ENCODE measurements at places on chromosomes 1 and 21. TPM values are rescaled to one million over a fixed set of nuclear protein-coding genes. Genes with fewer than 3 reads are reported as not detected.

The SLAMF6 gene
- 0.20 TPM for total RNA-seq

The FCRLA gene
- 0.60 TPM for total RNA-seq

The GBP7 gene
- total RNA-seq, result not detected

The C1QA gene
- total RNA-seq, result 189 TPM

The GPR3 gene
- not detected for total RNA-seq

The PLEKHN1 gene
- not detected for total RNA-seq

The C1orf53 gene
- not detected for total RNA-seq

The SPATA45 gene
- not detected for total RNA-seq

The CRB1 gene
- total RNA-seq, result 4.0 TPM

GRCh38 chr1:55040933-55041494 is 1.7 kb downstream of the PCSK9 start:
- H3K27ac ChIP-seq, result no peak overlapping the region
- no peak for DNase-seq
- H3K36me3 ChIP-seq, result no peaks in the 10 kb centered on the region
- no peak overlapping the region for H3K4me3 ChIP-seq
- H3K27me3 ChIP-seq, result no peaks in the 10 kb centered on the region

DNA sequence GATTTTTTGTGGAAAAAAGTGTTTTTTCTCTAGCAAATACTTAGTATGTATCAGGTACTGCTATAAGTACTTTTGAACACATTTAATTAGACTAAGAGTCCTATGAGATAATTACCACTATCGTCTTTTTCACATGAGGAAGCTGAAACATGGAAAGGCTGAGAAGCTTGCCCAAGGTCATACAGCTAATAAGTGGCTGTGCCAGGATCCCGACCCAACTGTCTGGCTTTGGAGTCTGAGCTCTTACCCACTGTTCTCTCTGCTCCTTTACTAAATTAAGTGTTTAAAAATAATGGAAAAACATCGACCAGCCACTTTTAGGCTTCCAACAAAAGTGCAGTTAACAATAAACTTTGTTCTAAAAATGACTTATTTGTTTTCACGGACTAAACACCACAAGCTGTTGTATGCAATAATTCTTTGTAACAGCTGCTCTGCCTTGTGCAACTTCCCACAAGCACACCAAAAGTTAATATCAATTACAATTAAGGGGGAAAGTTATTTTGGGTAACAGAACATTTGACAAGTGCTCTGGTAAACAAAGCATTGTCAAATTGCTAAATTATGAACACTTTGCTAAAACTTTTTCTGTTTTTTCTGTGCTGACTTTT is 75.7 kb downstream of the CRB1 start:
- no peaks in the 10 kb centered on the region for H3K4me1 ChIP-seq
- no peak overlapping the region for H3K4me3 ChIP-seq
- DNase-seq, result no peak
- H3K36me3 ChIP-seq, result no peaks in the 10 kb centered on the region
- no peaks in the 10 kb centered on the region for H3K27me3 ChIP-seq

- no peaks in the 10 kb centered on the region for H3K27me3 ChIP-seq
- DNase-seq, result no peak
- no peak overlapping the region for H3K4me3 ChIP-seq
- H3K4me1 ChIP-seq, result peaks cover 5% of the 10 kb centered on the region
Measured at GRCh38 chr1:214377886-214378285, 96.9 kb downstream of the SMYD2 start.

DNA sequence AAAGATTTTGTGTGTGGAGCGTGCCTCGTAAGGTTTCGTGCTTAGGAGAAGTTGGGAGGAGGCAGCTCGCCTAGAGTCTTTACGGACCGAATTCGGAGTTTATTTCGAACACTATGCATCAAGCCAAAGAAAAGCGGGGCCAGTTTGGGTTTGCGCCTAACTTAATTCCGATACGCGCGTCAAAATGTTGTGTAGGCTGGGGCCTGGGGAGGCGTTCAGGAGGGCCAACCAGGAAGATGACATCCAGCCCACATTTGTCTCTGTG is 6.4 kb downstream of the FOXD2 start:
- peak overlapping the region; percentile 47 for H3K27ac ChIP-seq
- peaks cover 97% of the 10 kb centered on the region for H3K27me3 ChIP-seq
- DNase-seq, result no peak
- no peaks in the 10 kb centered on the region for H3K4me1 ChIP-seq
- peak overlapping the region; percentile 21 for H3K4me3 ChIP-seq

DNA sequence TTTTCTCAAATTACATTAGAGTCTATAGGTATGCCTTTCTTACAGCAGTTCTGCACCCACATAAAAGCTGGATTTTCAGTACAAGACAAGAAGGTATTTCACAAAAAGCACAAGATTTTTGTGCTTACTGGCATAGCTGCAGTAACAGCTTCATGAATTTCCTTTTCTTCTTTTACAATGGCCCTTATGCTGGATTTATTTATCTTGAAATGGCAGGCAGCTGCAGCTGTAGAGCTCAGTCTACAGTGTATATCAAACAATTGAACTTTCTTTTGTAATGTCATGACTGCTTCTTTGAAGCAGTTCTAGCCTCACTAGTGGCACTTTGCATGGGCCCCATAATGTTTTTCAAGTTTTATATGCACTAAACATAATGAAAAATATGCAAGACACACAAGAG is 510.2 kb downstream of the KCNT2 start:
- H3K27ac ChIP-seq, result no peak overlapping the region
- H3K4me3 ChIP-seq, result no peak overlapping the region
- H3K36me3 ChIP-seq, result no peaks in the 10 kb centered on the region
- no peaks in the 10 kb centered on the region for H3K27me3 ChIP-seq
- H3K4me1 ChIP-seq, result no peaks in the 10 kb centered on the region

GRCh38 chr1:202343652-202344349 is 2.1 kb upstream of the UBE2T start:
- H3K4me3 ChIP-seq, result no peak overlapping the region
- DNase-seq, result no peak
- H3K27ac ChIP-seq, result no peak overlapping the region
- no peaks in the 10 kb centered on the region for H3K4me1 ChIP-seq
- H3K27me3 ChIP-seq, result no peaks in the 10 kb centered on the region

- no peak for DNase-seq
- H3K4me3 ChIP-seq, result no peak overlapping the region
- no peaks in the 10 kb centered on the region for H3K36me3 ChIP-seq
- H3K27me3 ChIP-seq, result no peaks in the 10 kb centered on the region
- H3K4me1 ChIP-seq, result peaks cover 10% of the 10 kb centered on the region
- H3K27ac ChIP-seq, result no peak overlapping the region
Measured at GRCh38 chr21:45153358-45154318, 79.3 kb downstream of the ADARB1 start.

GRCh38 chr1:91476533-91477217 is 24.0 kb upstream of the CDC7 start:
- no peaks in the 10 kb centered on the region for H3K36me3 ChIP-seq
- no peak for DNase-seq
- no peak overlapping the region for H3K4me3 ChIP-seq
- no peaks in the 10 kb centered on the region for H3K27me3 ChIP-seq
- no peak overlapping the region for H3K27ac ChIP-seq
- no peaks in the 10 kb centered on the region for H3K4me1 ChIP-seq

DNA sequence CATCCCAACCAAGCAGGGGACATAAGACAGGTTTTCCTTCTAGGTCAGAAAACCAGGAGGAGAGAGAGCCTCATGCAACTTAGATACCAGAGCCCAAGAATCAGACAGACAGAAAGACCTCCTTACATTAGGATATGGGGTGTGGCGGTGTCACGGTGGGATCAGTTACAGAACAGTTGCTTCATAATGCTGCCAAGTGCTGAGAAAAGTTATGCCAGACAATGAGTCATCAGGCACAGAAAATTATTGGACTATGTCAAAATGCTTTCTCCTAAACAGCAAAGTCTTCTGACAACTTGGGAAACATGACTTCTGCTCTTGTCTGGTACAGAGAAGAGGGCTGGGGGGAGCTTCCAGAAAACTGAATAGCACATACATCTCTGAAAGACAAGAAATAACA is 1120.2 kb upstream of the TMPRSS15 start:
- H3K27me3 ChIP-seq, result no peaks in the 10 kb centered on the region
- DNase-seq, result no peak
- H3K27ac ChIP-seq, result no peak overlapping the region
- H3K4me1 ChIP-seq, result no peaks in the 10 kb centered on the region
- H3K4me3 ChIP-seq, result no peak overlapping the region
- H3K36me3 ChIP-seq, result no peaks in the 10 kb centered on the region

GRCh38 chr1:167328816-167329483 is 108.3 kb downstream of the POU2F1 start:
- H3K27ac ChIP-seq, result no peak overlapping the region
- H3K4me3 ChIP-seq, result no peak overlapping the region
- no peak for DNase-seq
- H3K4me1 ChIP-seq, result peaks cover 10% of the 10 kb centered on the region

GRCh38 chr1:29119121-29119929 is 4.4 kb downstream of the TMEM200B start:
- no peaks in the 10 kb centered on the region for H3K36me3 ChIP-seq
- H3K27ac ChIP-seq, result peak overlapping the region; percentile 50
- no peak for DNase-seq
- peaks cover 14% of the 10 kb centered on the region for H3K4me1 ChIP-seq

DNA sequence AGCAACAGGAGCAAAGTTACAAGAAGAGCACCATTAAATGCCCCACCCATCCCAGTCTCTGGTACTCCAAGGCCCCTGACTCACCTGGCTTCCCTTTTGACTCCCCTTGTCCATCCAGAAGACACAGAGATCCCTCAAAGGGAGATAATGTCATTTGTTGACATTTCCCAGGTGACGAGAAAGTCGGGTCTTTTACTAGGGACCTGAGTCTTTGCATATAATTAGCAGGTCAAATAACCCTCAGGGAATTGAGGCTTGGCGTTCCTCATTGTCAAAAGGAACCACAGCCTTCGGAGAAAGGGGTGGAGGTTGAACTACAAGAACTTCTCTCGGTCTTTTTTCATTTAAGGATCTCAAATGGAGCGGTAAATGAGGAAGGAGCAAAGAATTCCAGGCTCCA is 133.2 kb downstream of the PROX1 start:
- DNase-seq, result no peak
- no peak overlapping the region for H3K27ac ChIP-seq
- no peaks in the 10 kb centered on the region for H3K4me1 ChIP-seq
- no peak overlapping the region for H3K4me3 ChIP-seq
- no peaks in the 10 kb centered on the region for H3K36me3 ChIP-seq

- H3K27me3 ChIP-seq, result no peaks in the 10 kb centered on the region
- H3K4me1 ChIP-seq, result peaks cover 16% of the 10 kb centered on the region
- no peak overlapping the region for H3K4me3 ChIP-seq
- no peaks in the 10 kb centered on the region for H3K36me3 ChIP-seq
- no peak overlapping the region for H3K27ac ChIP-seq
Measured at GRCh38 chr1:243269461-243269801, 13.6 kb downstream of the SDCCAG8 start.

- H3K4me1 ChIP-seq, result no peaks in the 10 kb centered on the region
- H3K36me3 ChIP-seq, result no peaks in the 10 kb centered on the region
- DNase-seq, result peak; percentile 83
- H3K4me3 ChIP-seq, result no peak overlapping the region
- peak overlapping the region; percentile 29 for H3K27ac ChIP-seq
- no peaks in the 10 kb centered on the region for H3K27me3 ChIP-seq
Measured at GRCh38 chr1:59061876-59062275, 235.0 kb upstream of the FGGY start.

DNA sequence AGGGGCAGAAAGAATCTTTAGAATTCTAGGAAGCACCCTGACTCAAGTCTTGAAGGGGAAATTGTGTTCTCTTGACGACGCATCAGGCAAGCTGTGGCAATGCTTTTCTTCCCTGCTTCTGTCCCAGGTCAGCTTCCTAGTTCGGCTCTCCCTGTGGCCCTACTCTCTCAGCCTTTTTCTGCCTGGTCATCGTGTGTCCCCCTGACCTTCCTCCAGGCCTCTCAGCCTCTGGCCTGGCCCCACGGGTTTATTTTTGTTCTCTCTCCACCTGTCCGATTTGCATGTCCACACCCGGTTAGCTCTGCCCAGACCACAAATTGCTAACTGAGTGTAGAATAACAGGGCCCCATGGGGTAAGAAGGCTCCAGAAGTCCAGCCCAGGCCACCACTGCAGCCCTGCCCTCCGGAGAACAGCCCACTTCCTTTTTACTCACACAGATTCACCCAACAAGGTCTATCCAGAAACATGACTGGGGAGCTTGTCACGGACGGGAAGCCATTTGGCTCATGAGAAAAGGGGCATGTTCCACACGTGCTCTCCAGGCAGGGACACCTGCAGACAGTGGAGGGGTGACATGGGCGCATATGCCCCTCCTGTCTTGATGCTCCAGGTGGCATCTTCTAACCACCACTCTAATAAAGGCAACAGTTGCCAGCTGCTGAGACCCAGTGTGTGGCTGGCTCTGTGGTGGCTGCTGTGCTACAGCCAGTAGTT is 9.8 kb downstream of the KCNN3 start:
- no peaks in the 10 kb centered on the region for H3K4me1 ChIP-seq
- no peaks in the 10 kb centered on the region for H3K36me3 ChIP-seq
- no peak overlapping the region for H3K4me3 ChIP-seq
- peaks cover 34% of the 10 kb centered on the region for H3K27me3 ChIP-seq

DNA sequence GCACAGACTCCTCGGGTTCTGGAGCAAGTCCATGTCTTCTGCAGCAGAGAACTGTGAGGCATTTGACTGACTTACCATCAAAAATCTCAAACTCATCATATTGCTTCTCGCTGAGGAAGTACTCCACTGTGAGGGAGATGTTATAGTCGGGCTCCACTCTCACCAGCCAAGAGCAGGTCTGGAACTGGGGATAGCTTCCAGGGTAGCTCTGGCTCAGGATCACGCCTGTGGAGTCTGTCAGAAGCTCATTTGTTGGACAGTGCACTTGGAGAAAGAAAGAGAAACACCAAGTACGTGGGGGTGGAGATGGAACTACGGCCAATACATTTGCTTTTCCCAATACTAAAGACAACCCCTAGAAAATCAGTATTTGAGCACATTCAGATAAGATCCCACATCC is 111.1 kb downstream of the ZSCAN20 start:
- no peak for DNase-seq
- no peaks in the 10 kb centered on the region for H3K27me3 ChIP-seq
- no peak overlapping the region for H3K4me3 ChIP-seq
- H3K27ac ChIP-seq, result no peak overlapping the region

GRCh38 chr1:91569411-91570119 is 68.9 kb downstream of the CDC7 start:
- no peaks in the 10 kb centered on the region for H3K27me3 ChIP-seq
- DNase-seq, result peak; percentile 78
- peaks cover 8% of the 10 kb centered on the region for H3K4me1 ChIP-seq

GRCh38 chr1:54163573-54163972 is 10.8 kb upstream of the CDCP2 start:
- no peaks in the 10 kb centered on the region for H3K36me3 ChIP-seq
- DNase-seq, result no peak
- H3K27me3 ChIP-seq, result no peaks in the 10 kb centered on the region
- H3K4me3 ChIP-seq, result no peak overlapping the region

DNA sequence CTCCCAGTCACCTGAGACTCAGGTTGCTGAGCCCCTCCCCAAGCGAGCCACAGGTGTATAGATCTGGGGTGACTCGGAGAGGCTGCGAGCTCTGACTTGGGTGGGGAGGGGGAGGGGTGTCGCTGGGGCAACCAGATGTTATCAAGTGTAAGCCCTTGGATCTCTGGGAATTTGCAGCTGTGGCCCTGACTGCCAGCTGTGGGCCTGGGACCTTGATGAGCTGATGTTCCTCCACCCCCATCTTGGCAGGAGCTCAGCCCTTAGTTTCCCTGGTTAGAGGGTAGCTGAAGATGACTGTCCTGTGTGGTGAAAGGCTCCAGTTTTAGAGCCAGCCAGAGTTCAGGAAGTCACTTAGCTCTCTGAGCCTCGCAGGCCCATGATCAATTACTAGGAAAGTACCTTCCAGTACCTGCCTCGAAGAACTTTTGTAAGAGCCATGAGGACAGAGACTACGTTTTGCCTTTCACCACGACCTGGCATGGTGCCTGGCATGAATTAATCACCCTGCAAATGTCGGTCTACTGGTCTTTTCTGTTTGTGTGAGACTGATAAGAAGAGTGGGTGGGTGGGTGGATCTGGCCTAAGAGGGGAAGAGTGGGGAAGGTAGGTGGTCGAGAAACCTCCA is 55.8 kb downstream of the YARS1 start:
- peaks cover 47% of the 10 kb centered on the region for H3K4me1 ChIP-seq
- H3K4me3 ChIP-seq, result no peak overlapping the region
- DNase-seq, result peak; percentile 57
- H3K36me3 ChIP-seq, result no peaks in the 10 kb centered on the region

Measured in tibial nerve (tissue), 4 donors.